ENCODE measurements at places on chromosomes 4 and X.

GRCh38 chr4:82562564-82562854 is 721 bp upstream of the TMEM150C start:
- no peak for DNase-seq

DNA sequence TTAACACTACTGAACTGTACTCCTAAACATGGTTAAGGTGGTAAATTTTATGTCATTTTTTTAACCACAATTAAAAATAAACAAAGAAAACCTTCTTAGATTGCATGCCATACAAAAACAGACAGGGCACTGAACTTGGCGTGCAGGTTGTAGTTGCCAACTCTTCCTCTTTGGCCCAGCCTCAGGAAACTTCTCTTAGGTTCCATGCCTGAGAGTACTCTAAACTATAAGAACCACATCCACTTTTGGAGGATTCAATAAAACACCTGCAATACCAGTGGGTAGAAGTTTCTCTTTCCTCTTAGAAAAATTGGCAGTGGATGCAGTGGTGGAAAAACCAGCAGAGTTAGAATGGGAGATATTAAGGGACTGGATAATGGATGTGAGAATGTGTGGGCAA is 103.4 kb downstream of the LUZP4 start:
- DNase-seq, result no peak

DNA sequence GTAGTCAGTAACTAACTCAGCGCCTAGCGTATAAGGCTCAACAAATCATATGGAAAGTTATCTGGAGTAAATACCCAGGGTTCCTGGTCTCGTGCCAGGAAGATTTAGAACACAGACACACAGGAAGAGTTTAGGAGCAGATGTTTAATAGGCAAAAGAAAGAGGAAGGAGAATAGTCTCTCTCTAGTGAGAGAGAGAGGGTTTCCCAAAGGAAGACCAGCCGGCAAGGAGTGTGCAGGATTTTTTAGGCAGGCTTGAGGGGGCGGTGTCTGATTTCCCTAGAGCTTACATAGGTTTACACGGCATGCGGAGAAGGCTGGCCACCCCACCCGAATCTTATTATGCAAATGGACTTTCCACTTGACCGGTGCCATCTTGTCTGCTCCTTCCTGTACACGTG is 284.0 kb upstream of the FRG1 start:
- DNase-seq, result no peak

DNA sequence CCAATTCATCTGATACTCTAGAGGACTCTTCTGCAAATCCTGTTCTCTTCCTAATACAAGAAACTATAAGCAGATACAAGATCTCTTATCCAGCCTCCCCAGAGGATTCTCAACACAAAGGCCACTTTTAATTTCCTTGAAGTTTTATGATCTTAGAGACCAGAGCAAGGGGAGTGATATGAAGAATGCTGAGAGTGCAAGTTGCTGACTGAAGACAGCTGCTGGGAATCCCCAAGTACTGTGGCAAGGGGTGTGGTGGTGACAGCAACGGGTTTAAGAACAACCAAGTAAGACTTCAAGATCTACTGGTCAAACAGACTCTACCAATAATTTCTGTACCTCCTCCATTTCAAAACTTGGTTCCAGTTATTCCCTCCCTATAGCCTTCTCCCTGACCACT is 7.0 kb downstream of the AMMECR1 start:
- DNase-seq, result no peak

DNA sequence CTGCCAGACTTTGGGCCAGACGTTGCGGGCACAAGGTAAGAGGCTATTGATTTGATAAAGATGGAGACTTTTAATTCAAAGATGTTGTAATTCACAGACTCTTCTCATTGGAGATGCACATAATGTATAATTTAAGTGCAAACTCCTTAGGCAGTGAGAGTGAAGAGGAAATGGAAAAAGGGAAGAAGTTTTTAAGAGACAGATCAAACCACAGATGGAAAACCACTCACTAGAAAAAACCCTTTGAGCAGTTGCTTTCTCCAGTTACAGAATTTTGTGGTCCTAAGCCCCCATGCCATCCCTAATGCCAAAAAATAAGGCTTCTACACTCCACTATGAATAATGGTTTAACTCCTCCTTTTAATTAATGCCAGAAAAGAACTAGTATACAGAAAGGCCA is 977.1 kb upstream of the PRKX start:
- no peak for DNase-seq

- DNase-seq, result no peak
Observed at GRCh38 chr4:8352368-8353157, 83.0 kb downstream of the HTRA3 start.

DNA sequence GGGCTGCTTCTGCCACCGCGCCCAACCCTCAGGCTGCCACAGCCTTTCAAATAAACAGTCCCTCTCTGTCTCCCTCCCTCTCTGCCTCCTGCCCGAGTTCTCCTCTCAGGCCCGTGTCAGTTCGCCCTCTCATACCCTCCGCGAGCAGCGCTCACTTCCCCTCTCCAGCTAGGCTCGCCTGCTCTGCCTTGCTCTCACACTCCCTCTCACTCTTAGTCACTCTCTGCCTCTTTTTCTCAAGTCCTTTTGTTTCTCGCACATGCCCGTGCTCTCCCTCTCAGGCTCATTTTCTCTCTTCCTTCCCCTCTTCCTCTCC is 3.2 kb downstream of the EFNB1 start:
- DNase-seq, result no peak

DNA sequence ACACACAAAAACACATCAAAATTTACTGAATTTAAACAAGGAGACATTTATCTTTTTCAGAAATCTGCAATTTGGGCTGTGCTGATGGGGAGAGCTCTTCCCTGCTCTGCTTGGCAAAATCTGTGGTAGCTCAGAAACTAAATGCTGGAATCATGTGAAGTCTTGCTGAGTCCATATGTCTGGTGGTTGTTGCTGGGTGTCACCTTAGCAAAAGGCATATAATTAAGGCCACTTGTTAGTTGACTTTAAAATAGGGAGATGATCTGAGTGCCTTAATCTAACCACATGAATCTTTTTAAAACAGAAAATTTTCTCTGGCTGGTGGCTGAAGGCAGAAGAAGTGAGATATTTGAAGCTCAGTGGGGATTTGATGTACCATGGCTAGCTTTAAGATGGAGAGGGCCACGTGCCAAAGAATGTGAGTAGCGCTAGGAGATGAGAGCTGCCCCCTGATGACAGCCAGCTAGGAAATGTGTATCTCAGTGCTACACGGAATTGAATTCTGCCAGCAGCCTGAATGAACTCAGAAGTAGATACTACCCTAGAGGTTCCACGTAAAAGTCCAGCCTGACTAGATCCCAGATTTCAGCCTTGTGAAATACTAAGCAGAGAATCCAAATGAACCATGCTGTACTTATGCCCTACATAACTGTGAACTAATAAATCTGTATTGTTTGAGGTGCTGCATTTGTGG is 7.6 kb upstream of the GUF1 start:
- DNase-seq, result no peak

DNA sequence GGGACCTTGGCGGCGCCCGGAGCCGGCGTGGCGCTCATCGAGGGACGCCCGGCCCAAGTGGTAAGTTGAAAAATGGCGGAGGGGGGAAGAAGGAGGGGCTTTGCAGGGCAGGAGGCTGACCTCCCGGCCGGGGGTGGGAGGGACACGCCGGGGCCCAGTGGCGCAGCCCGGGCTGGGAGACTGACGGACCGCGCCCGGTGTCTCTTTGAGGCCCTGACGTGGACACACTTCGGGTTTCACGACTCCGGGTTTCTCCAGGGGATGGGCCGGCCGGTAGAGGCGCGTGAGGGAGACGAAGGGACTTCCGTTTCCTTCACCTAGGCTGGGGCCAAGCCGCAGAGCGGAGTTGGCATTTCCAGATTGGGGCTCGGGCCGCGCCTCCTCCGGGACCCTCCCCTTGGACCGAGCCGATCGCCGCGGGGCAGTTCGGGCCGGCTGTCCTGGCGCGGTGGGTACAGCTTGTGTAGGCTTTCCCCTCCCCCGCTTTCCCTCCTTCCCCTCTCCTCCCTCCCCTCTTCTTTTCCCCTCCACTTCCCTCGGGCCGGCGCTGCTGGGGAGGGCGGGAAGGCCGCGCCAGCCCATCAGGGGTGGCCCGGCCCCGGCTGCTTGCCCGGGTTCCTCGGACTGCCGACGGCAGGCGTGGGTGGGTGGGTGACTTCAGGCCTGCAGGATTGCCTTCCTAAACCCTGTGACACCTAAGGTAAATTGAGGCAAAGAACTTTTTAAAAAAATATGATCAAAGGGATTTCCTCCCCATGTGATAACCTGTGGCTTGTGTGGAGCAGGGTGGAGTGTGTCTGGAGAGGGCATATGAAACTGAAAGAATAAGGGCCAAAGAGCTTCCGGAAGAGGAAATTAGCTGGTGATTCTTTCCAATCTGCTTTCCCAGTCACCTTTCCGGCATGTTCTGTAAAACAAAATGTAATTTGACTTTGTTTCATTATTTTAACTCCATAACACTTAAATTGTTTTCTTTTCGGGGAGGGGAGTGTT is at the start of gene XIAP:
Gene XIAP, plus strand, starts transcription at position 208 of the 993 bp plus-strand sequence. CDS start 25,610 bp downstream, outside the sequence.
- DNase-seq, result peak; percentile 52

DNA sequence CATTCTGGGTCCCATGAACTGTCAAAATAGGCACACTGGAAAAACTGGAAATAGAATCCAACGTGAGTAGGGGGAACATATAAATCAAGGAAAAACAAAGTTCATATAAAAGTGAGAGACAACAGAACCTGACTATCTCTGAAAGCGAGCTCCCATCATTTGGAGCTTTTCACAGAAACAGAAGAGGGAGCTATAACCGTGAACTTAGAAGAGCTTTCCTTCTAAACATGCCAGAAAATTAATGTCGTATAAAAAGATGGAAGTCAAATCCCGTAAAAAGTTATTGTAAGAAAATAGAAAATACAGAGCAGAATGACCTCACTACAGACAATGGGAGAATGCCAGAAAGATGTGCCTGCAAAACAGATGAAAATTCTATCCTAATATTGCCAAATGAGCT is 23.9 kb upstream of the HSD17B10 start:
- no peak for DNase-seq

DNA sequence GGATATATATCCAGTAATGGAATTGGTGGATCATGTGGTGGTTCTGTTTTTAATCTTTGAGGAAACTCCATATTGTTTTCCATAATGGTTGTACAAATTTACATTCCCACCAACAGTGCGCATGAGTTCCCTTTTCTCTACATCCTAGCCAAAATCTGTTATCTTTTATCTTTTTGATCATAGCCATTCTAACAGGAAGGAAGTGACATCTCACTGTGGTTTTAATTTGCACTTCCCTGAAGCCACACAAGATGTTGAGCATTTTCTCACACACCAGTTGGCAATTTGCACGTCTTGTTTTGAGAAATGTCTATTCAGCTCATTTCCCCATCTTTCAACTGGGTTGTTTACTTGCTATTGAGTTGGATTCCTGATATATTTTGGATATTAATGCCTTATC is 194.9 kb downstream of the CBLL2 start:
- no peak for DNase-seq

GRCh38 chrX:74259885-74260491 is 44.0 kb upstream of the ZCCHC13 start:
- no peak for DNase-seq

GRCh38 chrX:154840856-154841255 is 6.4 kb upstream of the SMIM9 start:
- no peak for DNase-seq

GRCh38 chr4:7929118-7929951 is 10.3 kb downstream of the AFAP1 start:
- no peak for DNase-seq

- DNase-seq, result no peak
Observed at GRCh38 chrX:94676285-94676684, 1002.3 kb downstream of the FAM133A start.

DNA sequence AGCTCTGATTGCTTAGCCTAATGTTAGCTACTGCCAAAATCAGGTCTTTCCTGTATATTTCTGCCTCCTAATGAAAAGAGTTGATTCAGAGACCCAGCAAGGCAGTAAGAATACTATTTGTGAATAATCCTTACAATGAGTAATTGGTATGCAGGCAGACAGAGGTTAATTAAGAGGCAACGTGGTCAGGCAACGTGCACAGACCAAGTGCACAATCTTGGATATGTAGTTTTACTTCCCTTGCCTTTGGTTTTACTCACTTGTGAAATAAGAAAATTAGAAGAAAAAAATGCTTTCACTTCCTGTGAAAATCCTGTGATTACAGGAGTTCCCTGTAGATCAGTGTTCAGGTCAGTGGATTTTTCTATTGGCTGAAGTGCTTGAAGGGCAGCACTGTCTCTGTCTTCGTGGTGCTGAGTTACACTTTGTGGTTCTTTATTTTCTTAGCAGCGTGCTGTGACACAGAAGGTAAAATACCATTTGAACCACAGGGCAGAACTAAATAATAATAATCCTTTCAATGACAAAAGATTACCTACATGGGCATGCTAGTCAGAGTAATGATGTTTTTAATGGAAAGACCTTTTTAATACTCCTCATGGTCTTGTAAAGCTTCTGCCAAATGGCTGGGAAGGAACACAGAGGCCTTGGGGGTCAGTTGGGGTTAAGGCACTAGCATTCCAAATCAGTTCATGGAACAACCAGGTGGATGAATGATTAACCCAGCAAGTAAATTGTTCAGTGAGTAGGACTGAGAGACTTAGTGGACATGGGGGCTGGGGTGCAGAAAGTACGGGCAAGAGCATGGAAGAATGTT is 430.9 kb downstream of the MAPK10 start:
- DNase-seq, result no peak

DNA sequence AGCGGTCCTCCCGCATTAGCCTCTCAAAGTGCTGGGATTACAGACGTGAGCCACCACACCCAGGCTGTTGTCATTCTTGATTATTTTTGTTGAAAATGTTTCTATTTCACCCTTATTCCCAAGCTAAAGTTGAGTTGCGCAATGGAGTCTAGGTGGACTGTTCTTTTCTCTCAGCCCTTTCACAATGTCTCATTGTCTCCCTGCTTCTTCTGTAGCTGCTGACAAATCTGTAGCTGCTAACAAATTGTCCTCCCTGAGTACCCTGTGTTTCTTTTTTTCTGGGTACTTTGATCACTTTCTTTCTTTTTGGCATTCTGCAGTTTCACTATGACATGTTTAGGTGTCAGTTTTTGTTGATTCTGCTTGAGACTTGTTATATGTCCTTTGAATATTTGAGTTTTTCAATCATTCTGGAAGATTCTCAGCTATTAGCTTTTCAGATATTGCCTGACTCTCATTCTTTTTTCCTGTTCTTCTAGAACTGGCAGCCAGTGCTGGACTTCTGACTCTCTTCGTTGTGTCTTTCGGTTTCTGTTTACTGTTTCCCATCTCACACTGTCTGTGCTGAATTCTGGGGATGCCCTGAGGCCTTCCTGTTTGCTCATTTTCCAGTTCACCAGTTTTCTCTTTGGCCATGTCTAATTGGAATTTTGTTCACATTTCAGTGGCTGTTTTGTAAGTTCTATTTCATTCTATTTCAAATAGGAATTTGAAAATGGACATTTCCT is 6.6 kb downstream of the ABCD1 start:
- no peak for DNase-seq

GRCh38 chr4:99807666-99808065 is 9.0 kb upstream of the DAPP1 start:
- DNase-seq, result no peak

DNA sequence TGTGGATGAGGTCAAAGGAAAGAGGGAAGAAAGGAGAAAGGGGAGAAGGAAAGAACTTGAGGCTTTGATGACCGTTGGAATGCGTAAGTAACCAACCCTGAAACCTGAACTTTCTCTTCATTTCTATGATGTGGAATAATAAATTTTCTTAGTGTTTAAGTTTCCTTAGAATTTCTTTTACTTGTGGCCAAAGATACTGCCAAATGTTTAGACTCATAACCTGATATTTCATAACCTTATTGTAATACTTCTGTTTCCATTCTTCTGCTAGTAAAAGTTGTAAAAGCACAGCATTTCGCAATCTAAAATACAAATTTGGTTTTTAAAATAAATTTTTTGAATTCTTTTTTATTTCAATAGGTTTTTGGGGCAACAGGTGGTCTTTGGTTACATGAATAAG is 258.5 kb upstream of the GIMD1 start:
- DNase-seq, result no peak

Data from stimulated activated CD8-positive, alpha-beta memory T cell treated with anti-CD3 and anti-CD28 coated beads, Interleukin-4, amount 100 ng/mL, for 24 hours (primary cell).